ENCODE measurements at places on chromosomes 7 and 10.

GRCh38 chr7:82044497-82045080 is 274.7 kb upstream of the HGF start:
- DNase-seq: no peak

- no peak for DNase-seq
These were observed 89.9 kb downstream of the ZNF277 start for GRCh38 chr7:112296432-112296831.

GRCh38 chr10:14377591-14378175 is 47.0 kb upstream of the FRMD4A start:
- no peak for DNase-seq

- no peak for DNase-seq
These were observed 102.1 kb downstream of the RTKN2 start for GRCh38 chr10:62166331-62167131.

All from activated CD8-positive, alpha-beta memory T cell treated with anti-CD3 and anti-CD28 coated beads, Interleukin-2, amount 50 U/mL, for 4 hours (primary cell).